ENCODE measurements at places on chromosomes 16 and 17.

- DNase-seq: no peak
These were observed 112.4 kb downstream of the XYLT1 start for GRCh38 chr16:17358355-17358754.

DNA sequence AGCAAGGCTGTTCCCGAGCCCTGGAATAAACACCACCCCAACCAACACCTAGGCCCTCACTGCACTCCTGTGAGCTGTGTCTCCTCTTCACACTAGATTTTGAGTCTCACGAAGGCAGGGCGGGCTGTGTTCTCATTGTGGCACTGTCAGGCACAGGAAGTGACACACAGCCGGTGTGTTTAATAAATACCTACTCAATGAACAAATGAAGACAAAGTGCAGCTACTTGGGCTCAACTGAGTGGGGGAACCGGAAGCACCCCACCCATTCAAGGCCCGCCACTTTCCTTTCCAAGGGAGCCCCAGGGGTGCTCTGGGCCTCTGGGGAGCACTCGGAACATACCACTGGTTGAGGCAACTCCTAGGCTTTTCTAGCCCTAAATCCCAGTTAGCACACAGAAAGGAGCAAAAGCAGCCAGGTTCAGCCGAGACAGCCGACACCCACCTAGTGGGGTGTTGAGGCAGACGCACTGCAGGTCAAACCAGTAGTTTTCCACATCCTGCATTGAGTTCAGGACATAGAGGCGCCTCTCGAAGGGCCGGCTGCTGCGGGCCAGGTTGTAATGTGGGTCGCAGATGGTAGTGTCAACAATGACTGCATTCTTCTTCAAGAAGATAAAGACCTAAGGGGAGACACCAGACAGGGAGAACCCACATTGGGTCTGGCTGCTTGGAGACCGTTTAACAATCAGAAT is 57.7 kb downstream of the GTF3C1 start:
- no peak for DNase-seq

GRCh38 chr17:10306585-10306984 is 66.2 kb downstream of the MYH13 start:
- DNase-seq: no peak

GRCh38 chr17:79721993-79722671 is 8.6 kb upstream of the ENPP7 start:
- DNase-seq: no peak

- DNase-seq: peak; percentile 18
These were observed at the start of gene LRRC75A for GRCh38 chr17:16491703-16492612. Gene LRRC75A (minus strand): TSS chr17:16492193. CDS start chr17:16491990, 203 bp downstream.

DNA sequence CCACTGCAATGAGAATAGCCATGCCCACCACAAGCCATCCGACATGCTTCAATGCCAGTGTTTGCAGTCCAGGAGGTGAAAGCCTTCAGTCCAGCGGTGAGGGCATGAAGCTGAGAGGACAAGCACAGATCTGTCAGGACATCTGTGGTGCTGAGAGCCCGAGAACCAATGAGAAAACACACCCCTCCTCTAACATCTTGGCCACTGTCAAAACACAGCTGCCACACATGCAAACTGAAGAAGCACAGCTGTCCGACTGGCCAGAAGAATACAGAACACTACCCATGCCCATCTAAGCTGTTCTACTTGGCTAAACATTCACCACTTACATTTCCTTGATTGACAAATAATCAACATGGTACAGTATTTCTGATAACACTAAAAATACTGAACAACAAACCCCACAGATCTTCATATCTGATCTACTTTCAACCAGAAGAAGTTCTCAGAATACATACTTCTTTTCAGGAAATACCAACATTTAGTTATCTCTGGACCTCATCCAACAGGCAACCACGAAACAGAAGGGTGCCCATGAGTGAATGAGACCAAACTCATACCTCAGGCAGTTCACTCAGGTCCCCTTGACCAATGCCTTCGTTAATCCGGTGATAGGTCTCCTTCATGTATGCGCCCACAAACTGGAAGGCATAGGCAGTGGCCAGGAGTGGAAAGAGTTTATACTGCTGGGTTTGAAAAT is 10.2 kb upstream of the FBF1 start:
- no peak for DNase-seq

DNA sequence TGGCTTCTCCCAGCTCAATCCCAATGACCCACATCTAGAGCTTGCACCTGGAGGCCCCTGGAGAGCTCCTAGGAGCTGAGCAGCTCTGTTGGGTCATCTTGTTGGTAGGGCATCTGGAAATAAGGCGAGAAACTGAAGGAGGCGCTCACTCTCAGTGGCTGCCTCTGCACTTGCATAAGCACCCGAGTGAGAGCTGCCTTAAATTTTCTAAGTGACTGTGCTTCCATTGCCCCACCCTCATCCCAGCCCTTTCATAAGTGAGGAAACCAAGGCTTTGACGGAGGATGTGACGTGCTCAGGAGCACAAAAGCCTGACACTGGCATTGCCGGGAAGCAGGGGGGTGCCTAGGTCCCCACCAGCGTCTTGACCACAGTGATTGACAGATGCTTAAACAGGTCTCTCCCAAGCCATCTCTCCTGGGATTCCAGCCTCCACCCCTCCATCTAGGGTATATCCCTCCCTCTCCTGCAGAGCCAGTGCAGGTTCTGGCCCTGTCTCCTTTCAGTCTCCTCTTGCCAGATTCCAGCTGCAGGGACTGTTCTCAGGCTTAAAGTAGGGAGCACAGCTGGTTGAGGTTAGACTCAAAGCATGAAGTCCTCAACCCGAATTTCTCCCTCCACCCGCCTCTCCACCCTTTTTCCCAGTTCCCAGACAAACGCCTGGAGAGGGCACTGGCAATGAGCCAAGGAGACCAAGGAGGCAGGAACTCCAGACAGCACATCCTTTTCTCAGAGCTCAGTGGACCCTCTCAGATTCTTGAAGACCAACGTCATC is 113.7 kb downstream of the IRX5 start:
- DNase-seq: no peak

DNA sequence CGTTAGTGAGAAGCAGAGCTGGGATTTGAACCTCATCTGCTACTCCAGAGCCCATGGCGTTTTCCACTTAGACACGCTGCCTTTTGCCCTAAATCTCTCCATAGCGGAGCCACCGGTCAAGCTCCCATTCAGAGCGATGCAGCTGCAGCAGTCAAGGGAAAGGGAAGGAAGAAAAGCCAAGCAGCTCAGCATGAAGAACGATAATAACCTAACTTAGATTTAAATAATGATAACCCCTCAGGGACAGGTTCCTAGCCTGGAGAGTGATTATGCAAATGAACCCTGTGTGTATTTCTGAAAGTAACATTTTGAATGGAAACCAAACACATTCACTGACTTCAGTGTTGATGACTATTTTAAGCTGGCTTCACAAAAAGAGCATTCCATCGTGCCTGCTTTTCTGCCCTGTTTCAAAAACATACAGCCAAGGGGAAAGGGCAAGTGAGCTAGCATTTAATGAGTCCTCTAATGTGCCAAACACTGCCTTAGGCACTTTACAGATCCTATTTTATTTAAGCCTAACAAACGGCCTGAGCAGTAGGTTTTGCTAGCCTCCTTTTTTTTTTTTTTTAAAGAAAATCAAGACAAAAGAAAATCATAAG is 798.3 kb downstream of the CDH8 start:
- DNase-seq: no peak

GRCh38 chr16:81708266-81709015 is 70.7 kb upstream of the PLCG2 start:
- DNase-seq: no peak

DNA sequence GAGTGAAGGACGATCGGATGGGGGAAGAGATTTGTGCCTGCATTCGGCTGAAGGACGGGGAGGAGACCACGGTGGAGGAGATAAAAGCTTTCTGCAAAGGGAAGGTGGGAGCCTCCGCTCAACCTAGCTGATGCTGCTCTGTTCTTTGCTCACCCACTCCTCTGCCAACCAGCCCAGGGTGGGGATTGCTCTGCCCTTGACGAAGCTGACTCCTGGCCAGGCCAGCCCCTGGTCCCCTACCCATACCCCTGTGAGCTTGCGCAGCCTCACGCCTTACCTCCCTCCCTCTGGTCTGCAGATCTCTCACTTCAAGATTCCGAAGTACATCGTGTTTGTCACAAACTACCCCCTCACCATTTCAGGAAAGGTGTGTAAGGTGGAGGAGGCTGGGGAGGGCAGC is 4.8 kb upstream of the RSAD1 start:
- DNase-seq: no peak

GRCh38 chr16:87203060-87203656 is 114.0 kb downstream of the C16orf95 start:
- DNase-seq: peak; percentile 17

- DNase-seq: no peak
These were observed 20.4 kb upstream of the CIBAR2 start for GRCh38 chr16:85132456-85133289.

- no peak for DNase-seq
These were observed 211.1 kb upstream of the WSB1 start for GRCh38 chr17:27082775-27083154.

DNA sequence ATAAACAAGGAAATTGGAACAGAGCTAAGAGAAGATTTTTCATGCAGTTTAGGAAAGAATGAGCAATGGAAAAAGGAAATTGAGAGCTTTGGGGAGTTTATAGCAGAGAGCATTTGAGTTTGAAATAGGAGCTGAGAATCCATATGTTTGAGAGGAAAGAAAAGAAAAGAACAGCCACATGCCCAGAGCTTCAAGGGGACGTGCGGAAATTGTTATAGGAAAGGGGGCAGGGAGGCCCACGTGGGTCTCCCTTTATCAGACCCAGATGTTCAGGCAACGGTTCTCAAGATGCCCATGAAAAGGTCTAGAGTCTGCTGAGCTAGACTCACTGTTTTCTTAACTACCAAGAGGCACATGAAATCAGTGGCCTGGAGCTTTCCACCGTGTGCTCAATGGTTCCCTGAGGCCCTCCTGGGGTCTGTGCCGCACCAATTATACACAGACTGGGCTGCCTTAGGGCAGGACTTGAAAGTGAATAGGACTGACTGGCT is 31.2 kb downstream of the CHD9 start:
- DNase-seq: no peak

GRCh38 chr16:3677994-3678393 is 23.5 kb downstream of the DNASE1 start:
- no peak for DNase-seq

DNA sequence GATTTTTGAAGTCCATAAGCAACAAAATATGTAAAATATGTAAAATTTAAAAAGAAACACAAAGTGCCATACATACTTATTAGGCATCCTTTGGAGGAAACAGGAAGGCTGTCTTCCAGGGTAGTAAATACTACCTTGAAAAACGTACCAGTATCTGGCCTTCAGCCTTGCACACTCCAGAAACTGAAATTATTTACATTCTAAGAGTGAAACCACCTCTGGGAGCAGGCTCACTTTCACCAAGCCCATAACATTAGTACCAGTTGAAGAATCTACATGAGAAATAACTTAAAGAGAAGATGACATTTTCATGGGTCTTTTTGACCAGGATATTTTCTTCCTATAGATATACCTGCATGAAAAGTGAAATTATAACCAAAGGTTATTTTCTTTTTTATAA is 6.4 kb downstream of the KRTAP9-1 start:
- DNase-seq: no peak

- DNase-seq: no peak
These were observed 3.1 kb downstream of the LMF1 start for GRCh38 chr16:967546-968295.

GRCh38 chr16:4217204-4218131 is 24.4 kb downstream of the SRL start:
- DNase-seq: no peak

GRCh38 chr17:56034197-56034635 is 119.1 kb upstream of the ANKFN1 start:
- DNase-seq: no peak

- DNase-seq: no peak
These were observed 144.7 kb upstream of the SOX9 start for GRCh38 chr17:71976011-71976649.

DNA sequence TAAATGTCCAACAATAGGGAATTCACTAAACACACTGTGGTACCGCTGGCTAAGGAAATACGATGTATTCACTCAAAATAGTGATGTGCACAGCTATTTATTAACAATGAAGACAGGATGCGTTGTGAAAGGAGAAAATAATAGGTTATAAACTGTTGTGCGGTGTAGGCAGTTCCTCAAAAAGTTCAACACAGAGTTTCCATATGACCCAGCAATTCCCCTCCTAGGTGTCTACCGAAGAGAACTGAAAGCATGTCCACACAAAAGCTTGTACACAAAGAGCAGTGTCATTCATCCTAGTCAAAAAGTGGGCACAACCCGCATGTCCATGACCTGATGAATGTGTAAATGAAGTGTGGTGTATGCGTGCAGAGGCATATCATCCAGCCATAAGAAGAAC is 1.2 kb upstream of the CES1 start:
- no peak for DNase-seq

DNA sequence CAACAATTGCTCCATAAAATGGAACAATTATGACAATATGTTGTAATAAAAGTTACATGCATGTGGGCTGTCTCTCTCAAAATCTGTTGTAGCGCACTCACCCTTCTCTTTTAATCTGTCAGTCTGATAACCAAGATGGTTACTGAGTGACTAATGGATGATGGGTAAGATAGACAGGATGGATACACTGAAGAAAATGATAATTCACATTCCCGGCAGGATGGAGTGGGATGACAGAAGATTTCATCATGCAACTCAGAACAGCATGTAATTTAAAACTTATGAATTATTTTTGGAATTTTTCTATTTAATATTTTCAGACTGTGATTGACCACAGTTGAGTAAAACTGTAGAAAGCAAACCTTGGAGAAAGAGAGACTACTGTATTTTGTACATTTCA is 30.5 kb downstream of the CDH13 start:
- DNase-seq: no peak

DNA sequence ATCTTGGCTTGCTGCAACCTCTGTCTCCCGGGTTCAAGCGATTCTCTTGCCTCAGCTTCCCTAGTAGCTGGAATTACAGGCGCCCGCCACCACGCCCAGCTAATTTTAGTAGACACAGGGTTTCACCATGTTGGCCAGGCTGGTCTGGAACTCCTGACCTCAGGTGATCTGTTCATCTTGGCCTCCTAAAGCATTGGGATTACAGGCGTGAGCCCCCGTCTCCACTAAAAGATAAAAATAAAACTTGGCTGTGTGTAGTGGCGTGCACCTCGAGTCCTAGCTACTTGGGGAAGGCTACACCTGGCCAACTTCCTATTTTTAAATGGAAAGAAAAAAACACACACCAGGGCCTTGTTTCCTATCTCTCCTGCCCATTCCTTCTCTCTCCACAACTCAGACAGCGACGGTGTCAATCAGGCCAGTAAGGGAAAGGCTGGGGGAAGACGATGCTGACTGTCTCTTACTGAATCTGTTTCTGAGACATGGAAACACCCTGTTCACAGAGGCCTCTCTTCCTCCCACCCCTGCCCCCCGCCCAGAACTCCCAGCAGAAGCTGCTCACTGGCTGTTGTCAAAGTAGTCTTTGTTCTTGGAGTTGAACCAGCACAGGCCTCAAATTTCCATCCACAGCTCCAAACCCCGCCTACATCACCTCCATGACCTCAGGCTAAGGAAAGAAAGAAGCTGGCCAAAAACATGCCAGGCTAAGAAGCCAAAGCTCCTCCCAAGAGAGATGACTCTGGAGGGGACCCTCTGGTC is 96.6 kb downstream of the NXN start:
- no peak for DNase-seq

Measured in CD8-positive, alpha-beta T cell (primary cell).